ENCODE measurements at places on chromosomes 12 and 14.
A peak's percentile ranks its signal among the peaks of the same experiment; 100 is the strongest.

DNA sequence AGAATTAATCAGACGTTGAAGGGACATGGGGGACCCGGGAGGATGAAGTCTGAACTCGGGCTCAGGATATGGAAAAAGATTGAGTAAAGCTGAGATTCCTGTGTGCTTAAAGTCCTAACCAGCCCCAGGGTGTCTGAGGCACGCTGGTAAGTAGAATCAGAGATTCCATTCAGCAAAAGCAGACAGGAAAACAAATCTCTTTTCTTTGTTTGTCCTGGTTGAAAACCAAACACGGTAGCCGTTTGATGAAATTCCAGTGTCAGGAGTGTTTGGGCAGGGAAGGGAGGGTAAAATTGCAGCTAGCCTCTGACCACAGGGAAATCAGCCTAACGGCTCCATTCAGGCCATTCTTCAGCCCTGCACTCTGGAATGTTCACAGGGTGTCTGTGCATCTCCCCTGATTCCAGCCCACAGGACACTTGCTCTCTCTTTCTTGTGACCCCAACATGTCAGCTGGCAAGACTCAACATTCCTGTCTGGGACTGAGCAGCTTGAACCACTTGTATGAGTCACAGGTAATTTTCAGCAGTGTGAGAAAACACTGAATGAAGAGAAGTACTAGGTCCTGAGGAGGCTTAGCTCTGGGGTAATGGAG lies 31.0 kb downstream of the NINJ2 start:
- peak overlapping the region; percentile 3 for H3K4me3 ChIP-seq
- peaks cover 66% of the 10 kb centered on the region for H3K4me1 ChIP-seq
- no peaks in the 10 kb centered on the region for H3K27me3 ChIP-seq
- peak overlapping the region; percentile 99 for H3K27ac ChIP-seq
- DNase-seq = peak; percentile 73

- H3K4me1 ChIP-seq = no peaks in the 10 kb centered on the region
- H3K27ac ChIP-seq = no peak overlapping the region
- H3K4me3 ChIP-seq = no peak overlapping the region
- H3K36me3 ChIP-seq = no peaks in the 10 kb centered on the region
- no peak for DNase-seq
Observed at GRCh38 chr12:22256041-22256441, 78.5 kb downstream of the ST8SIA1 start.

- peaks cover 36% of the 10 kb centered on the region for H3K4me1 ChIP-seq
- H3K27ac ChIP-seq = peak overlapping the region; percentile 91
Observed at GRCh38 chr12:120902846-120903411, 1.2 kb downstream of the SPPL3 start.

GRCh38 chr12:133221241-133221640 lies 14.4 kb downstream of the ANHX start:
- H3K27ac ChIP-seq = no peak overlapping the region
- no peaks in the 10 kb centered on the region for H3K4me1 ChIP-seq
- DNase-seq = no peak
- H3K4me3 ChIP-seq = no peak overlapping the region
- H3K27me3 ChIP-seq = no peaks in the 10 kb centered on the region

DNA sequence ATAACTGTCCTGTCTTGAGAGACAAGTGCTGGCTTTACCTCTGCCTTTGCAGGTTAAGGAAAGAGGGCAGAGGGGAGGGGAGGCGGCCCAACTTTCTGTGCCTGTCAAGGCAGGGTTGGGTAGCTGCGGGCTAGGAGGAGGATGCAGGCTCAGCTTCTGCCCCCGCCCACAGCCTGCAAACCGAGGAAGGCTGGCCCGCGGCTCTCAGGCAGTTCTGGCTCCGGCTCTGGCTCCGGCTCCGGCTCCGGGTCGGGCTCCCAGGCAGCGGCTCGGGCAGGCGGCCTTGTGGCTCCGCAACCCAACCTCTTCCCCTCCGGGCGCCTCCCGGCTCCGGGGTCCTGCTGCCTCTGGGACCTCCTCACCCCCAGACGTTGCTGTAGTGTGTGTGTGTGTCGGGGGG lies 92.9 kb downstream of the TMEM30B start:
- H3K4me1 ChIP-seq = peaks cover 47% of the 10 kb centered on the region
- H3K36me3 ChIP-seq = no peaks in the 10 kb centered on the region
- H3K4me3 ChIP-seq = peak overlapping the region; percentile 47
- no peaks in the 10 kb centered on the region for H3K27me3 ChIP-seq
- peak; percentile 57 for DNase-seq
- H3K27ac ChIP-seq = peak overlapping the region; percentile 94

DNA sequence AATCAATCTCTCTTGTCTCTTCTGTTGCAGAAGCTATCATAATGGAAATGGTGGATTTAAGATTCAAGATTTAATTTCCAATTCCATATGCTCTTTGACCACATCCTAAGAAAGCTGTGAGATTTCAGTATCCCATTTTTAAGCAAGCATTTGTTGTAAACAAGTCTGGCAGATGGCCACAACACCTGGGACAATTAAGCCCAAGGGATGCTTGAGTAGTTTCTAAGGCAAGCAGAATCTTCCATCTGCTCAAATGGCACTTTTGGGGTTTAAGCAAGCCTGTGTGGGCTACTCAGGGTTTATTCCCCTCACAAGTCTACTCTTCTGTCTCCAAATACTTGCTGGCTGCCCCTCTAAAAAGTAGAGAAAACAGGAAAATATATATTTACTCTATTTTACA lies 304.7 kb upstream of the SYT1 start:
- H3K27ac ChIP-seq = no peak overlapping the region
- H3K27me3 ChIP-seq = no peaks in the 10 kb centered on the region
- no peaks in the 10 kb centered on the region for H3K4me1 ChIP-seq
- H3K4me3 ChIP-seq = no peak overlapping the region

GRCh38 chr14:104702106-104702505 lies 12.7 kb downstream of the INF2 start:
- DNase-seq = no peak
- no peak overlapping the region for H3K27ac ChIP-seq
- H3K36me3 ChIP-seq = peaks cover 10% of the 10 kb centered on the region
- H3K4me3 ChIP-seq = no peak overlapping the region
- H3K27me3 ChIP-seq = no peaks in the 10 kb centered on the region
- H3K4me1 ChIP-seq = peaks cover 15% of the 10 kb centered on the region

- no peak overlapping the region for H3K27ac ChIP-seq
- no peak for DNase-seq
- H3K27me3 ChIP-seq = no peaks in the 10 kb centered on the region
- H3K4me1 ChIP-seq = no peaks in the 10 kb centered on the region
- H3K36me3 ChIP-seq = peaks cover 31% of the 10 kb centered on the region
- H3K4me3 ChIP-seq = no peak overlapping the region
Observed at GRCh38 chr14:59458486-59458885, 6.7 kb downstream of the GPR135 start.

DNA sequence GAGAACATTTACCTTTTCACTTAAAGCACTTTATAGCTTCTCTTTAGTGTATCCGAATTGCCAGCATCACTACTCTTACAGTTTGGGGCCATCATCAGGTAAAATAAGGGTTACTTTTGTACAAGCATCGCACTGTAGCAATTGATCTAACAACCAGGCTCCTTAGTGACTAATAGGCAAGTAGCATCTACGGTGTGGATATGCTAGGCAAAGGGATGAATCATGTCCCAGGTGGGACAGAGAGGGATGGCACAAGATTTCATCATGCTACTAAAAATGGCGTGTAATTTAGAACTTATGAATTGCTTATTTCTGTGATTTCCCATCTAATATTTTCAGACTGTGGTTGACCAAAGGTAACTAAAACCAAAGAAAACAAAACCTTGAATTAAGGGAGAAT lies 582.3 kb downstream of the KCNH5 start:
- H3K4me3 ChIP-seq = no peak overlapping the region
- no peaks in the 10 kb centered on the region for H3K4me1 ChIP-seq
- no peak overlapping the region for H3K27ac ChIP-seq
- no peaks in the 10 kb centered on the region for H3K36me3 ChIP-seq
- DNase-seq = no peak

GRCh38 chr14:36397357-36397756 lies 76.9 kb upstream of the MBIP start:
- no peak overlapping the region for H3K27ac ChIP-seq
- peaks cover 10% of the 10 kb centered on the region for H3K4me1 ChIP-seq
- no peak for DNase-seq
- no peaks in the 10 kb centered on the region for H3K36me3 ChIP-seq

DNA sequence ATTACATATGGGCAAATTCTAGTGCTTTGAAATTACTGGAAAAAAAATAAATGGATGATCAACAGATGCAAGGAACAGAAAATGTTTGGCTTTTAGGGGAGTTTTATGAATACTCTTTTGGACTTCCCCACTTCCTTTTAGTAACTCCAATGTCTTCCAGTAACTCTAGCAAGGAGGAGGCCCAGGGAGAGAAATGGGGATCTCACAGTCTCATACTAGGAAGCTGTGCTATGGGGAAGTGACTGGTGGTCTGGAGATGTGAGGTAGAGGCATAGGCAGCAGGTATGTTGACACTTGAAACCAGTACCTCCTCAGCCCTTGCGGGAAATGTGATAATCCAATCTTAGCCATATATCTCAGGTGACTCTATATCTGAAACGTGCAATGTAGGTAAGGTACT lies 68.1 kb downstream of the CRADD start:
- no peak for DNase-seq
- peaks cover 66% of the 10 kb centered on the region for H3K4me1 ChIP-seq
- no peaks in the 10 kb centered on the region for H3K36me3 ChIP-seq
- no peak overlapping the region for H3K4me3 ChIP-seq
- no peak overlapping the region for H3K27ac ChIP-seq

GRCh38 chr12:58034311-58034710 lies 92.9 kb downstream of the ATP23 start:
- H3K36me3 ChIP-seq = no peaks in the 10 kb centered on the region
- no peaks in the 10 kb centered on the region for H3K4me1 ChIP-seq
- no peak overlapping the region for H3K4me3 ChIP-seq
- no peak for DNase-seq
- H3K27ac ChIP-seq = no peak overlapping the region
- no peaks in the 10 kb centered on the region for H3K27me3 ChIP-seq

GRCh38 chr12:79689477-79690141 lies 1.2 kb downstream of the PAWR start:
- H3K27ac ChIP-seq = peak overlapping the region; percentile 75
- peak overlapping the region; percentile 69 for H3K4me3 ChIP-seq
- no peaks in the 10 kb centered on the region for H3K36me3 ChIP-seq

GRCh38 chr14:102893452-102893851 lies 29.0 kb upstream of the AMN start:
- H3K4me1 ChIP-seq = no peaks in the 10 kb centered on the region
- H3K36me3 ChIP-seq = peaks cover 14% of the 10 kb centered on the region
- H3K27ac ChIP-seq = no peak overlapping the region

DNA sequence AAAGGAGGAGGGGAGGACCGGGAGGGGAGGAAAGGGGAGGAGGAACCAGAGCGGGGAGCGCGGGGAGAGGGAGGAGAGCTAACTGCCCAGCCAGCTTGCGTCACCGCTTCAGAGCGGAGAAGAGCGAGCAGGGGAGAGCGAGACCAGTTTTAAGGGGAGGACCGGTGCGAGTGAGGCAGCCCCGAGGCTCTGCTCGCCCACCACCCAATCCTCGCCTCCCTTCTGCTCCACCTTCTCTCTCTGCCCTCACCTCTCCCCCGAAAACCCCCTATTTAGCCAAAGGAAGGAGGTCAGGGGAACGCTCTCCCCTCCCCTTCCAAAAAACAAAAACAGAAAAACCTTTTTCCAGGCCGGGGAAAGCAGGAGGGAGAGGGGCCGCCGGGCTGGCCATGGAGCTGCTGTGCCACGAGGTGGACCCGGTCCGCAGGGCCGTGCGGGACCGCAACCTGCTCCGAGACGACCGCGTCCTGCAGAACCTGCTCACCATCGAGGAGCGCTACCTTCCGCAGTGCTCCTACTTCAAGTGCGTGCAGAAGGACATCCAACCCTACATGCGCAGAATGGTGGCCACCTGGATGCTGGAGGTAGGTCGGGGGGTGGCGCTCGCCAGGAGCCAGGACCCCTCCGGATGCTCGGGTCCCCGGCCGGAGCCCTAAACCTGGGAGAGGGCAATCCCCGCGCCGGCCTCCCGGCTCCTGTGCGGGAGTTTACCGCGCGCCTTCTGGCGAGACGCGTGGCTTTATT lies at the start of gene CCND2:
TSS of gene CCND2 (plus strand) at position 111 of the 744 bp plus-strand sequence. CDS start at position 390, 279 bp downstream.
- peaks cover 78% of the 10 kb centered on the region for H3K27me3 ChIP-seq
- peak; percentile 70 for DNase-seq
- no peaks in the 10 kb centered on the region for H3K36me3 ChIP-seq
- peak within 1 kb of the TSS; percentile 70 for H3K4me3 ChIP-seq
- H3K27ac ChIP-seq = peak within 1 kb of the TSS; percentile 61

GRCh38 chr14:34187519-34188044 lies 236.7 kb upstream of the EGLN3 start:
- H3K36me3 ChIP-seq = no peaks in the 10 kb centered on the region
- H3K4me3 ChIP-seq = no peak overlapping the region
- H3K27me3 ChIP-seq = no peaks in the 10 kb centered on the region
